HCT116 (cell line): ENCODE measurements at places on chromosomes 1 and 21.
A peak's percentile ranks its signal among the peaks of the same experiment; 100 is the strongest.

DNA sequence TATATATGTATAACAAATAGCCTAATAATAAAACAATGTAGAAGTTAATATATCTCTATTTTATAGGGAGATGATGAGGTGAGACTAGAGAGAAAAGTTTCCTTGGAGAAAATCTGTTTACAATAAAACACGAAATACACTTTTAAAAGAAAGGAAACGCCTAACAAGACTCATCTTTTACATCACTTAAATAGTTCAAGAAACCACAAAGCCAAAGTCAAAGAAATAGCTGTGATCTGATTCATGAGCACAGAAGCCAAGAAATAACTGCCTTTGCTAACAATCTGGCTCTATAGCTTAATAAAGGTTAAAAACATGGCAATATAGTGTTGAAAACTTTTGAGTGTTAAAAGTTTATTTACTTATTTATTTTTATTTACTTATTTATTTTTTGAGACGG lies 61.5 kb downstream of the TOR3A start:
- peak; percentile 74 for DNase-seq

DNA sequence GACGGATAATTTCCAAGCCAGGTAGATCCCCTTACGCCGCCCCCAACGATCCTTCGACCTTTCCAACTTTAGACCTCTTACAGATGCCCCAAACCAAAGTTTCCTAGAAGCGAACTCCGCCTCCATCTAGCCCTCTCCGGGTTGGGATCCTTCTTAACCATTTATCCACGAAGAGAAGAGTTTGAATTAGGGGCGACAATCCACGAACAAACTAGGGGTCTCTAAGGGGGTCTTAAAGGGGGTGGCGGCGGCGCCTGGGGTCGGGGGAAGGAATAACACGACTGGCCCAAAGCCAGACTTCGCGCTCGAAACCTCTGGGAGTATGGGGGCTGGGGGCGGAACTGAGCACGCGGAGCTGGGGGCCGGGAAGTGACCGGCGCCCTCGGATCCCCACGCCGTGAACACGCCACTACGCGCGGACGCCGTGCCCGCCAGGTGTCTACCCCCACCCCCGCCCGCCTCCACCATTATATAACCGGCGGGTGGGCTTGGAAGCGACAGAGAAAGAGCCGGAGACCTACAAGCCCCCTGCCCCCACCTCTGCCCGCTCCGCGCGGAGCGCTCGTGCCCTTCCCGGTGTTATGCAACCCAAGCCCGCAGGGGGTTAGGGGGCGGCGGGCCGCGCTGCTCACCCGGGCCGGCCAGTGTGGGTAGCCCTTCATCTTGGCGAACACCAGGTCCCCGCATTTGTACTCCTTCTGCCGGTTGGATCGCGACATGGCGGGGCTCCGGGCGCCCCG lies 594 bp downstream of the HDGF start:
- DNase-seq: no peak

DNA sequence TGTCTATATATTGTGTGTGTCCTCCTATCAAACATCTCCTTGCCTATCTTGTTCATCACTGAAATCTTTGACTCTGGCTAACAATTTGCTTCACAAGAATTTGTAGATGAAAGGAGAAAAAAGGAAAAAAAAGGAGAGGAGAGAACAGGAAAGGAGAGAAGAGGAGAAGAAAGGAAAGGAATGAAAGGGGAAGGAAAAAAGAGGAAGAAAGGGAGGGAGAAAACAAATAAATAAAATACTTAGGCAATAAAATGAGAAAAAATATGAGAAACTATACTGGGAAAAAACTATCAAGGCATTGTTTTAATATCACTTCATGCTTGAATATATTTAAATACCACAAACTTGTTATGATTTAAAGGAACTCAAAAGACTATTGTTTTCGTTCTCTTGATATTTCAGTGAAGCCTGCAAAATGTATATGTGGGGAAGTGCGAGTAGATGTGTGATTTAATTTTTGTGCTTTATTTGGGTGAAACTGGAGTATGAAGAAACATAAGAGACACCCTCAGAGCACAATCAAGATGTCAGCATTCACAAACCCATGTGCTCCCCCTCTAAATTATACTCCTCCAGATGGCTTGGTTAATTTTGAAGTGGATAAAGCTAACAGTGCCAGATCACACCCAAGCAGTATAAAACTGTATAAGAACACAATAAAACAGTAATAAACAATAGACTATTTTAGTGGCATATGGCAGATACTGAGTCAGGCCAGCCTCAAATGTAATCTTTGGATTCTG lies 205.7 kb upstream of the SAMSN1 start:
- no peak for DNase-seq

- no peak for DNase-seq
Measured at GRCh38 chr1:59179673-59180072, 117.2 kb upstream of the FGGY start.

GRCh38 chr1:31588751-31589515 lies 12.6 kb downstream of the TINAGL1 start:
- no peak for DNase-seq

- DNase-seq: no peak
Measured at GRCh38 chr1:16628361-16629111, 15.2 kb upstream of the NBPF1 start.

- DNase-seq: no peak
Measured at GRCh38 chr1:236168716-236169429, 26.5 kb downstream of the GPR137B start.

- DNase-seq: no peak
Measured at GRCh38 chr1:35030338-35030737, 1.4 kb downstream of the ZMYM6 start.
